Dorsolateral prefrontal cortex (tissue), 122 donors: ENCODE measurements at places on chromosomes 4 and X. TPM values are rescaled to one million over a fixed set of nuclear protein-coding genes. Genes with fewer than 3 reads are reported as not detected.
A peak's percentile ranks its signal among the peaks of the same experiment; 100 is the strongest.

Gene STK32B
- total RNA-seq = 3.8 TPM

Gene MEPE
- 11.9 TPM for total RNA-seq

Gene PPP4R3C
- total RNA-seq = not detected

DNA sequence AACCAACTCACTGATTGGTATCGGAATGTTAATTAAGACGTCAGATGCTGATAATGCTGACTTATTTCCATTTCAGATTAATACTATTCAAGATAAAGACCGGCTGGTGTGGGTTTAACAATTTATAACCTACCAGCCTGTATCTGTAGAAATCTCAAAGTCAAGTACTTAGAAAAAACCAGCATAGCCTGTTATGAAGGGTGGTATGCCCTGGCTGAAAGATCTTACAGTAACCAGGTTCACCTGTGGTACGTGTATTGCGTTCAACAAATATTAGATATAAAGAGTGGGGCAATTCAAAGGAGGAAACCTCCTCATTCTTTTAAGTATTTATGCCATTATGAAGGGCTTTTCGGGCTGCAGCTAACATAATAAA lies 240.8 kb upstream of the ANXA3 start:
- no peak for DNase-seq

GRCh38 chr4:42632653-42633382 lies 24.1 kb downstream of the ATP8A1 start:
- DNase-seq = no peak

- DNase-seq = peak; percentile 43
Measured at GRCh38 chrX:129600981-129601424, 53.8 kb downstream of the APLN start.

DNA sequence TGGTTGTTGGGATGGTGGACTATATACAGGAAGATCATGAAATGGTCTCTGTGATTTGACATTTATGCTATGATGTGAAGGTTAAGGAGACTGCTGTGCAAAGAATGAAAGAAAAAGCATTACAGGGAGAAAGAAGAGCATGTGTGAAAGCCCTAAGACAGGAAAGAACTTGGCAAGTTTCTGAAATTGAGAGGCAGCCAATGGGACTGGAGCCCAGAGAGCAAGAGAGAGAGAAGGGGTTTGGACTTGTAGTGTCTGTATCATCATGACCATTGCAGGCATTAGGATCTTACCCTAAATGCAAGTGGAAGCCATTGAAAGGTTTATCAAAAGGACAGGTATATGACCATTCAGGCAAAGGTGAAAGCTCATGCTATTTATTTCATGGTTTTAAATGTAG lies 147.1 kb downstream of the NAA11 start:
- no peak for DNase-seq

GRCh38 chrX:16695079-16695676 lies 17.3 kb downstream of the CTPS2 start:
- DNase-seq = no peak
